ENCODE measurements at places on chromosomes 3 and 15.

DNA sequence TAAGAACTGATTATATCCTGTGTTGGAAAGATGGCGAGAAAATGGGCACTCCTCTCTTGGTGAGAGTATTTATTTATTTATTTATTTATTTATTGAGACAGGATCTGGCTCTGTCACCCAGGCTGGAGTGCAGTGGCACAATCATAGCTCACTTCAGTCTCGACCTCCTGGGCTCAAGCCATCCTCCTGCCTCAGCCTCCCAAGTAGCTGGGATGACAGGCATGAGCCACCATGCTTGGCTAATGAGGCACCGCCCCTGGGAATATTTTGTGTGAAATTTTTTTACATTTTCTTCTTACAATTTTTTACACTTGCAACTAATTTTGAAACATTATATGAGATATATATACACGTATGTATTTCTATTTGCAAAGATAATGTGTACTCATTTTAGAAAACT lies 150.5 kb upstream of the PRR20G start:
- no peak for DNase-seq

- DNase-seq = no peak
These were observed 6.0 kb downstream of the FAM43A start for GRCh38 chr3:194691481-194692283.

DNA sequence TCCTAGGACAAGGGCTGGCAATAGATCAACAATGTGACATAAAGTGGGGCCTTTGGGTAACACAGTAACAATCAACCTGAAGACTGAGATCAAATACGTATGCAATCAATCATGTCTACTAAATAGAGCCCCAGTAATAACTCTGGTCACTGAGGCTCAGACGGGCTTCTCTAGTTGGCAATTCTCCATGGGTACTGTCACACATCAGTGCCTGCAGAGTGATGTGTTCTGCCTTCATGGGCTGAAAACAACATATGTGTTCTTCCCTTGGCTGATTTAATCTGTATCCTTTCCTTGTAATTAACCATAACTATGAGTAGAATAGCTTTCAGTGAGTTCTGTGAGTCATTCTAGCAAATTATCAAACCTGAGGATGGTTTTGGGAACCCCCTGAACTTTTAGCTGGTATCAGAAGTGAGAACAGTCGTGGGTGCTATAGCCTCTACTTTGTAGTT lies 113.6 kb downstream of the TMCO5A start:
- DNase-seq = no peak

- DNase-seq = no peak
These were observed at the start of gene SPINT1 for GRCh38 chr15:40843885-40844695. SPINT1 (plus strand) TSS chr15:40844048; CDS start chr15:40844555, 507 bp downstream.

- DNase-seq = no peak
These were observed 1.7 kb downstream of the PAK2 start for GRCh38 chr3:196741249-196741889.

DNA sequence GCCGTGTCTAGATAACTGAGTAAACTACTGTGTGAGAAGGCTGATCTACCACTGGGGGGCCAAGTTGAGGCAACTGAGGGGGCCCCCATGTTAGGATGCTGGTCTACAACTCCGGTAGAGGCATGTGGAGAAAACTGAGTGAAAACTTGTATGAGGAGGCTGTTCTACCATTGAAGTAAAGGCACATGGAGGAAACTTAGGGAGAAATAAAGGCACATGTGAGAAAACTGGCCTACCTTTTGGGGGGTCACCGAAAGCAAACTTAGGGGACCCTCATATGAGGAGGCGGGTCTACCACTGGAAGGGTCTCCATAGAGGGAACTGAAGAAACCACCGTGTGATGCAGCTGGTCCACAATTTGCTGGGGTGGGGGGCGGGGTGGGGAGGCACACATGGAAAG lies 155.2 kb downstream of the FBLN2 start:
- DNase-seq = no peak

DNA sequence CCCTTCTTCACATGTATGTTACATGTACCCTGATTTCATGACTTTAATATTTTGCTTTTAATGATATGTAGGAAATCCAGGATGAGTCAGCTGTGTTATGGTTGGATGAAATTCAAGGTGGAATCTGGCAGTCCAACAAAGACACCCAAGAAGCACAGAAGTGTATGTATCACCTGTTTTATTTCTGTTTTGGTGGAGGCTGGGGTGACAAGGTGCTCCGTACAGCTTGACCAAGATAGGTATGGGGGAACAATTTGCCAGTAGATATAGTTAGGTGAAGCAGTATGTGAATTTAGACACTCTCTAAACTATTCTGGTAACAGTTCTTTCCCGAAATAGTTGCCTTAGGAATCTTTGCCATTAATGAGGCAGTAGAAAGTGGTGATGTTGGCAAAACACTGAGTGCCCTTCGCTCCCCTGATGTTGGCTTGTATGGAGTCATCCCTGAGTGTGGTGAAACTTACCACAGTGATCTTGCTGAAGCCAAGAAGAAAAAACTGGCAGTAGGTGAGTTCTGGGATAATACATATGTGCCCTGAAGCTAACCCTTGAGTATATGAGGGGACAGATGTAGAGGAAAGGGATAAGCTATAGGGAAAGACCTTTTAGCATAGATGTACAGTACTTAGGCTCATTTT lies 63.7 kb upstream of the CRTC3 start:
- DNase-seq = no peak
